H9 (cell line): ENCODE measurements at places on chromosomes 4 and X. TPM values are rescaled to one million over a fixed set of nuclear protein-coding genes. Genes with fewer than 3 reads are reported as not detected.

The JCHAIN gene
- total RNA-seq: not detected in 2 replicates

The SPOCK3 gene
- total RNA-seq: 0.28 and 0.53 TPM in 2 replicates

The PDE5A gene
- total RNA-seq: 14.8 and 15.7 TPM in 2 replicates

GRCh38 chr4:28010577-28011240, 1150.1 kb downstream of the STIM2 start:
- no peak for DNase-seq

DNA sequence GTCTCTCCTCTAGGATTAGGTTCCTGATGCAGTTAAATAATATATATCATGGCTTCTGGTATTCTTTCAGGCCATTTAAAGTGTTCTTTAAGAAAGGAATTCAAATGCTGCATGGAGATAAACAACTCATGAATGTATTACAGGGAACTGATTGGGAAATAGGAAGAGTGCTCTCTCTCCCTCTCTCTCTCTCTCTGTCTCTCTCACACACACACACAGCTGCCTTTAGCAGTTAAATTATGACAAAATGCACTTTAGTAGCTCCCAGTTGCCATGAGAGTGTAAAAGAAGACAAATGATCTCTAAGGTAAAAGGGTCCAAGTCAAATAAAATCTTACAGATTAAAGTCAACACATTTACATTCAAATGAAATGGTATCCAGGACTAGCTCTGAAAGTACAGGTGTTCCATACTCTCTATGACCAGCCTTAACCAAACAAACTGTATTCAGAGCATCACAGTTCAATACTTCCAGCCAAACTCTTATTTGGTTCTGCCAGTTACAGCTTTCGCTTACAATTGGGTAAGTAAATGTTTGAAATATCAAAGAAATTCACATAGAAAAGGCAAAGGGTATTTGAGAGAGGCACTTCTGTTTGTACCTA, 94.7 kb upstream of the CXXC4 start:
- DNase-seq: no peak

GRCh38 chrX:9807355-9808182, 21.3 kb downstream of the SHROOM2 start:
- no peak for DNase-seq

- DNase-seq: no peak
Observed at GRCh38 chrX:78687586-78687985, 28.5 kb upstream of the RTL3 start.
